Bronchial epithelial cell (primary cell): ENCODE measurements at places on chromosomes 12 and 14. TPM values are rescaled to one million over a fixed set of nuclear protein-coding genes. Genes with fewer than 3 reads are reported as not detected.

FAM177A1 gene
- 42.9 and 49.8 TPM in 2 replicates for total RNA-seq

BTBD7 gene
- 20.3 and 22.8 TPM in 2 replicates for total RNA-seq

AHNAK2 gene
- total RNA-seq, result 367 and 620 TPM in 2 replicates

PRKD1 gene
- total RNA-seq, result 0.53 and 1.0 TPM in 2 replicates

KCNC2 gene
- total RNA-seq, result under 0.01 TPM in 1 of 2 replicates, not detected in the other

CFAP54 gene
- total RNA-seq, result 0.26 TPM in 2 replicates

KRT7 gene
- 532 and 895 TPM in 2 replicates for total RNA-seq

NKX2-1 gene
- total RNA-seq, result 4.1 and 6.6 TPM in 2 replicates
